Fibroblast of the conjunctiva (primary cell): ENCODE measurements at places on chromosomes 7 and 10.

GRCh38 chr10:77692782-77693181, 55.2 kb upstream of the KCNMA1 start:
- no peak for DNase-seq

DNA sequence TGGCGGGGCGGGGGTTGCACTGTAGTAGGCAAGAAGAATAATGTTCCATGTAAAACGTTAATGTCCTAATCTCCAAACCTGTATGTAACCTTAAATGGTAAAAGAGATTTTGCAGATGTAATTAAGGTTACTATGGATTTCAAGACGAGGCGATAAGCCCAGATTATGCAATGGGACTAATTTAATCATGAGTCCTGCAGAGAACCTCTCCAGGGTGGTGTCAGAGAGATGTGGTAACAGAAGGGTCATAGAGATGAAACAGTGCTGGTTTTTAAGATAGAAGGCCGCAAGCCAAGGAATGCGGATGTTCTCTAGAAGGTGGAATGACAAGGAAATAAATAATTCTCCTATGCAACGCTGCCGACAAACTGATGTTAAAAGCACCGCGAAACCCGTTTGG, 57.1 kb downstream of the UBE3C start:
- no peak for DNase-seq

DNA sequence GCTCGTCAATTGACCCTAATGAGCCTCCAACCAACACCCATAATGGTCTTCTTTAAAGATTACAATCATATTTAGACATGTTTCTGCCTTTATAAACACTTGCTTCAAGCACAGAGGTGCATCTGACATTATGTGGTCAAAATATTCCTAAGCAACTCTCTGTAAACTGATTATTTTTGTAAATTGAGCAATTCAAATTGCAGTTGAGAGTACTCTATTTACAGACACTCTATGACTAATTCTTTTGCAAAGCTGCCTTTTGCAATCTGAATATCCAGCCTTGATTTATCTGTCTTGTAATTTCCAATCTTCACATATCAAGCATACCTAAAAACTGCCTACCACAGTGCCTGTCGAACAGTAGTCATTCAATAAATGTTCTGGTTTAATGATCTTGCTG, 112.0 kb downstream of the PDE1C start:
- DNase-seq = no peak

DNA sequence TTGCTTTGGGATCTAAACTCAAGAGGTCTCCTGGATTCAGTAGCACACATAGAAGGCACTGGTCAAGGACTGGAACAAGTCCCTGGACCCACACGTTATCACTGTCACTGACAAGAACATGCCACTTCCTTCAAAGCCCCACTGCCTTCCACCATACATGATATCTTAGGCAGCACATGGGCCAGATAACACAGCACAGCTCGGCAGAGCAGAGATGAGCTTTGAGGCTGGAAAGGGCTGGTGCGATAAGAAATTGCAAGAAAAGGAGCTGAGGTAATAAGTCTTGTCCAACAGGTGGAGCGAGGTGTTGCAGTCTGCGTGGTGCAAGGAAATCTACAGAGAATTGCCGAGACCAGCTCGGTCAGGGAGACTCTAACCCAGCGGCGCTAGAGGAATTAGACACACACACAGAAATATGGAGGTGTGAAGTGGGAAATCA, 139.8 kb upstream of the CDK13 start:
- DNase-seq = no peak

DNA sequence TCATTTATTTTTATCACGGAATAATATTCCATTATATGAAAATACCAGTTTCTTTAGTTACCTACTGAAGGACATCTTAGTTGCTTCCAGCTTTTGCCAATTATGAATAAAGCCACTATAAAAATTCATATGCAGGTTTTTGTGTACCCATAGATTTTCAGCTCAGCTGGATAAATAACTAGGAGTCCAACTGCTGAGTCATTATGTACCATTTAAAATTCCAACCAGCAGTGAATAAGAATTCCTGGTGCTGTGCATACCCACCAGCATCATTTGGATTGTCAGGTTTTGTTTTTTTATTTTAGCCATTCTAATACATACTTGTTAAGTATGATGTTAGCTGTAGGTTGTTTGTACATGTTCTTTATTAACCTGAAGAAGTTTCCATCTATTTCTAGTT, 14.5 kb downstream of the FAM24B start:
- DNase-seq = no peak

GRCh38 chr7:140695381-140695780, 1.1 kb upstream of the NDUFB2 start:
- DNase-seq = no peak
